ENCODE measurements at places on chromosomes 5 and 9. TPM values are rescaled to one million over a fixed set of nuclear protein-coding genes. Genes with fewer than 3 reads are reported as not detected.

DNA sequence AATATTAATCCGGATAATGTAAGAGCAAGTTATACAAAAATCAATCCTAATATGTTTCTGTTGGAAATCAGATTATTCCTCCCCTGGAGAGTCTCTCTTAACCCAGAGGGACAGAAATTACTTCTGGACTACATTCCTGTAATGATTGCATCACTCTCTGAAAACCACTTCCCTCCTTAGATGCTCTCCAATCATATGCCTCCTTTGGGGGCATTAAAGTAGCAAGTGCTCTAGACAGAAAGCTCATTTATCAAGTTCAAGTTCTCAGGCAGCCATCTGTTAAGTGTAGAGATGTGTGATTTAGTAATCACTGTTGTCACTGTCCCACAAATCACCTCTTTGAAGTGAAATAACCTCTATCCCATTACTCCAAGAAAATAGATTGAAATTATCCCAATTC lies 247.1 kb downstream of the SLCO4C1 start:
- DNase-seq: no peak

GRCh38 chr9:115022760-115023434 lies 92.5 kb upstream of the TNFSF8 start:
- no peak for DNase-seq

GRCh38 chr5:157476702-157477408 lies 16.8 kb downstream of the NIPAL4 start:
- no peak for DNase-seq

GRCh38 chr9:34405719-34406118 lies 29.0 kb upstream of the MYORG start:
- DNase-seq: no peak

DNA sequence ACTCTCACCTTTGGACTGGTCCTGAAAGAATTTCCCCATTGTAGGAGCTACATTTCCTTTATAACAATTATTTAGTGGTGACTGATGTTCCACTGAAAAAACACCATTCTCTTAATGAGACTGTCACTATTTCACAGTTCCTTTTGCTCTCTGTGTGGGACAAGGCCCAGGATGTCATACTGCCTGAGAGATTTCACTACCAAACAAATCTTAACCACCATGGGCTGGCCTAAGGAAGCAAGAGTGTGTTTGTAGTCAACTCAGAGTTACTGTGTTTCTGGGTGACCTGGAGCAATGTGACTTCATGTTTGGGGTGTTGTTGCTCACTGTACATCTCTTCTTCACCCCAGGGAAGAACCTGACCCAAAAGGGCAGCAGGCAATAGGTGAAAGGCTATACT lies 50.1 kb upstream of the ZNF608 start:
- DNase-seq: no peak

GRCh38 chr5:95822542-95823181 lies at the start of gene GLRX:
GLRX (minus strand) TSS chr5:95822726; CDS start chr5:95822662, 64 bp downstream.
- DNase-seq: peak; percentile 64

Gene PROB1
- total RNA-seq: 46.3 TPM

Gene NRARP
- 5.1 TPM for total RNA-seq
